Sigmoid colon (tissue), 7 donors: ENCODE measurements at places on chromosomes 4 and X. TPM values are rescaled to one million over a fixed set of nuclear protein-coding genes. Genes with fewer than 3 reads are reported as not detected.
A peak's percentile ranks its signal among the peaks of the same experiment; 100 is the strongest.

DNA sequence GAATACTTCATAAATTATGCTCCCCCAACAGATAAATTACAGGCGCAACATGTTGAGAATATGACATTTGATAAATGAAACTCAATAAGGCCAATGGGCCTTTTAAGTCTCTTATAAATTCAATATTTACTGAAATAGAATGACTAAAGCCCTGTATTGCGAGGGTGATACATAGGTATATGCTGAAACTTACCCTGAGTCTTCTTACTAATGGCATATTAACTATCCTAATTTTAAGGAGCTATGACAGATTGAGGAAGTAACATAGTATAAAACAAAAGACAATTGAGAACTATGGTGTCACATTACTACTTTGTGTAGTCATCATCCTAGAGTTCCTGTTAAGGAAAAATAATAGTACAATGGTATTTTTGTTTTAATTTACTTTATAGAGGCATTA lies 440.7 kb downstream of the IL15 start:
- DNase-seq = no peak
- H3K36me3 ChIP-seq = no peaks in the 10 kb centered on the region
- H3K4me1 ChIP-seq = no peaks in the 10 kb centered on the region
- H3K27ac ChIP-seq = no peak overlapping the region

DNA sequence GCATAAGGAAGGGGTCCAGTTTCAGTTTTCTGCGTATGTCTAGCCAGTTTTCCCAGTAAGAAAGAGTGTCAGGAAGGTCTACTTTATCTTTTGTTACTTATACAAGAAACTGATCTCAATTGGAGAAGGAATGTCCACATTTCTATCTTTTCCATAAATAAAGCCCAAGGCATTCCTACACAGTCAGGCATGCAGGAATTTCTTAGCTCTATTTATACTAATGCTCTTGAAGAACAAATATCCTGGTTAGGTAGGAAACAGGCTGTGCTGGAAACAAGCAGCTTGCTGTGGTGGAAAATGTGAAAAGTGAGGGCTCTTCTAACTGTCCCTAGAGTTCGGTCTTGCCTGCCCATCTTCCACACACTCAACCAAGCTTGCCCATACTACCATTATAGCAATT lies 37.9 kb upstream of the PITX2 start:
- H3K36me3 ChIP-seq = no peaks in the 10 kb centered on the region
- DNase-seq = no peak
- no peak overlapping the region for H3K27ac ChIP-seq
- H3K4me3 ChIP-seq = no peak overlapping the region
- no peaks in the 10 kb centered on the region for H3K4me1 ChIP-seq

The HS3ST1 gene
- total RNA-seq = 1.6 TPM

DNA sequence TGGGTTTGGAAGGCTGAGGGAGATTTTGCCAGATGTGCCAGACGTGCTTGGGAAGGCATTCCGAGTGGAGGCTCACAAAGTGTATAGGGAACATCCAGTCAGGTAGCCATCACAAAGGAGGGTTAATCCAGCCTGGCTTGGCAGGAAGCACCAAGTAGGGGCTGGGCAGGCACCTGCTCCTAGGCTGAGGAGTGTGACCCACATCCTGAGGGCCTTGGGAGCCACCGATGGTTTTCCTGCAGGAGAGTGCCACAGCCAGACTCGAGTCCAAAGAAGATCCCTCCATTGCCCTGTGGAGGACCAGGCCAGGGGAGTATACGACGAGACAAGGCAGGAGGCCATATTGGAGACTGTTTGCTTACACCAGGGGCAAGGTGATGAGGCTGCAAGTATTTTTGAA lies 47.2 kb downstream of the PNMA5 start:
- peak; percentile 32 for DNase-seq
- H3K27me3 ChIP-seq = no peaks in the 10 kb centered on the region
- no peak overlapping the region for H3K4me3 ChIP-seq
- H3K36me3 ChIP-seq = no peaks in the 10 kb centered on the region
- H3K4me1 ChIP-seq = peaks cover 8% of the 10 kb centered on the region

GRCh38 chr4:37663552-37663951 lies 22.6 kb downstream of the RELL1 start:
- no peak overlapping the region for H3K4me3 ChIP-seq
- no peak for DNase-seq
- H3K27ac ChIP-seq = peak overlapping the region; percentile 35

The CASK gene
- total RNA-seq = 37.1 TPM

DNA sequence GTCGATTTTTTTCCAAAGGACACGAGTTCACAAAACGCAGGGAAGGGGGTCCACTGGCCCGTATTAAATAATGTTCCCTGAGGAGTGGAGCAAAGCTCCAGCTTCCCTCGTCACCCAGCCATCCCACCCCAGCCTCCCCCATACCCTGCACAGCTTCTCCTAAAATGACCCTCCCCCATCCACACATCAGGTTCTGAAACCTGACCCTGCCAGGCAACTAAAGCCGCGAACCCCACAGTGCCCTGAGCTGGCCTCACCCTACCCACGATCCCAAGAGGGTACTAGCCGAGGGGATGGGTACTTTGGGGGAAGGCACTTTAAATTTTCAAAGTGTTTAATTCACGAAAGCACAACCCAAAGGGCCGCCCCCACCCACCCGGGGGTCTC lies 634 bp downstream of the APOO start:
- DNase-seq = no peak
- peak overlapping the region; percentile 65 for H3K4me3 ChIP-seq
- H3K36me3 ChIP-seq = no peaks in the 10 kb centered on the region
- H3K27me3 ChIP-seq = no peaks in the 10 kb centered on the region
- no peaks in the 10 kb centered on the region for H3K4me1 ChIP-seq

- H3K4me1 ChIP-seq = peaks cover 46% of the 10 kb centered on the region
- H3K27ac ChIP-seq = no peak overlapping the region
- H3K36me3 ChIP-seq = no peaks in the 10 kb centered on the region
- no peak overlapping the region for H3K4me3 ChIP-seq
- no peaks in the 10 kb centered on the region for H3K27me3 ChIP-seq
Observed at GRCh38 chr4:185752872-185753271, 59.1 kb downstream of the SORBS2 start.

- no peak overlapping the region for H3K4me3 ChIP-seq
- no peaks in the 10 kb centered on the region for H3K27me3 ChIP-seq
- H3K27ac ChIP-seq = no peak overlapping the region
- H3K36me3 ChIP-seq = no peaks in the 10 kb centered on the region
Observed at GRCh38 chr4:115674485-115674884, 561.1 kb upstream of the NDST4 start.

GRCh38 chr4:180581061-180581460 lies 1662.1 kb upstream of the TENM3 start:
- no peaks in the 10 kb centered on the region for H3K27me3 ChIP-seq
- no peaks in the 10 kb centered on the region for H3K4me1 ChIP-seq
- no peaks in the 10 kb centered on the region for H3K36me3 ChIP-seq
- DNase-seq = no peak
- no peak overlapping the region for H3K27ac ChIP-seq

DNA sequence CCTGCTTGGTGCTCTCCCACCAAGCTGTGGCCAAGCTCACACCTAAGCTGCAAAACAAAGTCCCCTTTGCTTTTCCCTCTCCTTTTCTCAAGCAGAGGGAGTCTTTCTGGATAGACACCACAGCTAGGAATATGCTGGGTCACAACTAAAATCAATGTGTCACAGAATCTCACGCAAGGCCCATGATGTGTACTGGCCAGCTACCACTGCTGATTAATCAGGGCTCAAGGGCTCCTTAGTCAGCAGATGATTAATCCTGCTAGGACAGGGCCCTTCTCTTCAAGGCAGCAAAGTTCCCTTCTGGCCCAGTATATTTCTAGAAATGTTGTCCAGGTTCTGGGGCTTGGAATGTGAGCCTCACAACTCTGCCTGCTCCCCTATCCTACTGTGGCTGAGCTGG lies 32.0 kb upstream of the TENT5D start:
- DNase-seq = no peak
- H3K27ac ChIP-seq = no peak overlapping the region
- H3K4me3 ChIP-seq = no peak overlapping the region
- H3K36me3 ChIP-seq = no peaks in the 10 kb centered on the region

- H3K27ac ChIP-seq = no peak overlapping the region
- no peak overlapping the region for H3K4me3 ChIP-seq
- H3K27me3 ChIP-seq = no peaks in the 10 kb centered on the region
- no peaks in the 10 kb centered on the region for H3K4me1 ChIP-seq
- H3K36me3 ChIP-seq = no peaks in the 10 kb centered on the region
Observed at GRCh38 chr4:121597346-121597934, 99.3 kb downstream of the ANXA5 start.

The FAM199X gene
- total RNA-seq = 21.0 TPM

GRCh38 chr4:153651587-153651986 lies 32.5 kb upstream of the TLR2 start:
- no peaks in the 10 kb centered on the region for H3K4me1 ChIP-seq
- H3K36me3 ChIP-seq = no peaks in the 10 kb centered on the region
- H3K27ac ChIP-seq = no peak overlapping the region

GRCh38 chrX:78517124-78517523 lies 142.0 kb downstream of the RTL3 start:
- H3K4me3 ChIP-seq = no peak overlapping the region
- H3K36me3 ChIP-seq = no peaks in the 10 kb centered on the region
- no peak overlapping the region for H3K27ac ChIP-seq
- no peaks in the 10 kb centered on the region for H3K4me1 ChIP-seq
- H3K27me3 ChIP-seq = no peaks in the 10 kb centered on the region

GRCh38 chrX:107146670-107147069 lies 28.0 kb upstream of the RBM41 start:
- H3K4me1 ChIP-seq = no peaks in the 10 kb centered on the region
- no peak overlapping the region for H3K27ac ChIP-seq
- DNase-seq = no peak
- H3K27me3 ChIP-seq = no peaks in the 10 kb centered on the region
- H3K4me3 ChIP-seq = no peak overlapping the region
- H3K36me3 ChIP-seq = no peaks in the 10 kb centered on the region

The CENPVL3 gene
- total RNA-seq = not detected

GRCh38 chr4:170769862-170770261 lies 680.1 kb upstream of the AADAT start:
- H3K27me3 ChIP-seq = no peaks in the 10 kb centered on the region
- H3K4me1 ChIP-seq = no peaks in the 10 kb centered on the region
- H3K27ac ChIP-seq = no peak overlapping the region
- H3K36me3 ChIP-seq = no peaks in the 10 kb centered on the region

GRCh38 chr4:41160012-41160789 lies 54.1 kb downstream of the APBB2 start:
- no peaks in the 10 kb centered on the region for H3K36me3 ChIP-seq
- no peak overlapping the region for H3K4me3 ChIP-seq
- H3K27me3 ChIP-seq = no peaks in the 10 kb centered on the region
- DNase-seq = no peak
- H3K27ac ChIP-seq = no peak overlapping the region
- H3K4me1 ChIP-seq = peaks cover 16% of the 10 kb centered on the region

The TCP11X2 gene
- total RNA-seq = not detected
